ENCODE measurements at places on chromosomes 4 and X.

GRCh38 chr4:74374561-74375327 lies 9.8 kb downstream of the EREG start:
- peak; percentile 81 for DNase-seq

DNA sequence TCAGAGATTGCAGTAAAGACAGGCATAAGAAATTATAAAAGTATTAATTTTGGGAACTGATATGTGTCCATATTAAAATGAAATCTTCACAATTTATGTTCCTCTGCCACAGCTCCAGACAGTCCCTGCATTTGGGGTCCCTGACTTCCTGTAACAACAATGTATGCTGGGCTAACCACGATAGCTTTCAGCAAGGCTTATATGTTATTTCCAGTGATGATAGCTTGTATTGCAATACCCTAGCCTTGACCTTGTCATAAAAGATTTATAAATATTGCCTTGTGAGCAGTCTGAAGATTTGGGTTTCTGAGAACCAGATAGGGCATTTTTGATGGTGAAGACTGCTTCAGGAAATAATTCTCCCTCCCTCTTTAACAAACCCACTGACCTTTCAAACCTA lies 129.5 kb downstream of the PCDH10 start:
- no peak for DNase-seq

DNA sequence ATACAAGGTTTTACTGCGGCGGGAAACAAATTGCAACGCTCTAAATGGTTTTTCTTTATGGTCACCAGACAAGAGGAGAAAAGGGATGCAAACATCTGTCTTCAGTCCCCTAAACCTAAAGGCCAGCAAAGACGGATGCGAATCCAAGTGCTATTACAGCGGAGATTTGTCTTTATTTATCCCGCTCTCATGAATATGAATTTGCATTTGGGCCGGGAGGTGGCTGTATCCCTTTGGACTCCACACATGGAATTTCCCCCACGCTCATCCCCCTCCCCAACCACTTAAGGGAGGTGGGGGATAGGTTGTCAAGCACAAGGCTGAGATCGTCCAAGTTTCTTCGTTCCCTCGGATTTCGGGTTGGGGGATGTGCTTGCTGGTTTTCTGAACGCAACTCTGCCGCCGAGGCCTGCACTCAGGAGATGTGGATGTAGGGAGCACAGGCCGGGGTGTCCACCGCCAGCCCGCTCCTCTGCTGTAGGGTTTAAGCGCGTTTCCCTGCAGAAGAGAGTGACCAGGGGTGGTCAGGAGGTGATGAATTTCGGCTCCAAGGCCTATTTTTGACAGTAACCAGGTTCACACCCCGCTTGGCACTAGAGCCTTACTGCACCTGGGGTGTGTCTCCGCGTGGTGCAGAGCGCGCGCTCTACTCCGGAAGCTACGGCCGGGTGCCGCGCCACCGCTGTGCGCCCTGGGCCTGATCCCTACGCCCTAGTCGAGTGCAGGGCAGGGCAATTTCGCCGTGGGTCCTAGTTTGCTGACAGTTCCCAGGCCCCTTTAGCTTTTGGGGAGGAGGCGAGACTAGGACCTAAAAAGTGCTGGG lies 2.3 kb upstream of the PHOX2B start:
- no peak for DNase-seq

- no peak for DNase-seq
Measured at GRCh38 chr4:8273450-8273849, 3.9 kb downstream of the HTRA3 start.

DNA sequence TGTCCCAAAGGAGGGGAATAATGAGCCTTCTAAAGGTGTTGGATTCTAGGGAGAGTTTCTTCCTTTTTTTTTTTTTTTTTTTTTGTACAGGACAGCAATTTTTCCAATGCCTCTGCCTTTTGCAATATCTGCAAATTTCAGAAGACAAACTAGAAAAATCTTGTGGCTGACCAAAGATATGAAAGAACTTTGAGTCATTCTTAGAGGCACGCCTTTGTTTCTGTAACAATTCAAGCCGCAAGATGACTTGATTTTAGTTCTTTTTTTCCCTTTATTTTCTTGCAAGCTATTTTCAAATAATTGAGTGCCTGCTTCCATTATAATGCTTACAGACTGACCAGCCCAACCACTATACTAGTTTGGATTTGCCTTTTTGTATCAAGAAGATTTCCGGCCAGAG lies 47.6 kb upstream of the UXT start:
- no peak for DNase-seq

DNA sequence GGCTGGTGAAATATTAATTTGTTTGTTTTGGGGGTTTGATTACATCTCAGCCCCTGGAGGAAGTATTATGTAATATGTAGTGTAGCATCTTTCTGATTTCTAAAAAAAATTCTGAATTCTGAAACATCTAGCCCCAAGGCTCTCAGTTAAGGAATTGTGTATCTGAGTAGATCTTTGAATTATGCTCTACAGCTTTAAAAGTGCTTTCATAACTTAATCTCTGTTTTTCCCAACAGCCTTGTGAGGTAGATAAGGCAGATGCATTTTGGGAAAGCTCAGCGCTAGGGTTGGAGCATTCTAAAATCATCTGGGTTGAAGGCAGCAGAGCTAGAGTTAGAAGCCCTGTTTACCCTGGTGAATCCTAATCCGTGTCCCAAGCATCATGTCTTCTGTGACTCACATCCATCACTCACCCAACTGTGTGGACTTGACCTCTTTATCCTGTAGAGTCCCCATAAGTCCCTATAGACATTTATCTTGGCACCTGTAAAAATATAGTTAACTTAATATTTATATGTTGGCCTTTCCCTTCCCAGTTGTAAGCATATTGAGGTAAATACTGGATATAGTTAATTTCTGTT lies 49.8 kb downstream of the FNIP2 start:
- no peak for DNase-seq

DNA sequence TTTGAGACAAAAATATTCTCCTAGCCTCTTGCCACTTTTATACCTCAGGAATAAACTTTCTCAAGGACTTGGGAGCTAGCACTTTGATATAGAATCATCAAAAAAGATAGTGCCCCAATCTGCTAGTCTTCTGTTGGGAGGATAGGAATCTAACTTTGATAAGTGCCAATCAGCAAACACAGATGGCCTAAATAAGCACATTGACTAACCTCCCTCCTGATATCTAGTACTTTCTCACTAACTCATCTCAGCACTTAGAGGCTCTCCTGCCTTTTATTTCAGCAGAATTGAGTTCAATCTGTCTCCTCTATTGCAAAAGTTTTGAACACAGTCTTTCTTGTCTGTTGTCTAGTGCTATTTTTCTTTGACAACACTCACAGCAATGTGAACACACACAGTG lies 798.4 kb upstream of the FTHL17 start:
- no peak for DNase-seq

GRCh38 chr4:181162676-181163075 lies 1080.5 kb upstream of the TENM3 start:
- DNase-seq, result no peak

GRCh38 chr4:67719953-67720617 lies 19.1 kb upstream of the UBA6 start:
- DNase-seq, result no peak

GRCh38 chrX:26192204-26192603 lies at the start of gene MAGEB6:
Gene MAGEB6 (plus strand): TSS chrX:26192440. CDS start chrX:26193847, 1,407 bp downstream.
- DNase-seq, result no peak

DNA sequence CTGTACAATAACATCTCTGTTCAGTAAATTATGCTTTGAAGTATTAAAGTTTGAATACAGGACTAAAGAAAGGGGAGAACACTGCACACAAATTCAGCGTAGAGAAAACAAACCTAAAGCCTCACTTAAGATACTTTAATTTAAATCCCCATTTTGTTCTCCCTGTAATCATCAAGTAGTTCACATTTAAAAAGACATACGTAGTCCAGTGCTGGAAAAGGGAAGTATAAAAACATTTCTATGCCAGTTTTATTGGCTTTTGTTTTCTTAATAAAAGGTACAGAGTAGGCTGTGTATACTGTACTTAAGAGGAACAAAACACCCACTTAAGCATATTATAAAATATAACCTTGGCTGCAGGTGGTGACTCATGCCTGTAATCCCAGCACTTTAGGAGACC lies 101.6 kb downstream of the FGF16 start:
- no peak for DNase-seq

- DNase-seq, result no peak
Measured at GRCh38 chr4:160877087-160877790, 1286.6 kb downstream of the FSTL5 start.

- DNase-seq, result no peak
Measured at GRCh38 chr4:182819751-182820150, 97.4 kb downstream of the DCTD start.

DNA sequence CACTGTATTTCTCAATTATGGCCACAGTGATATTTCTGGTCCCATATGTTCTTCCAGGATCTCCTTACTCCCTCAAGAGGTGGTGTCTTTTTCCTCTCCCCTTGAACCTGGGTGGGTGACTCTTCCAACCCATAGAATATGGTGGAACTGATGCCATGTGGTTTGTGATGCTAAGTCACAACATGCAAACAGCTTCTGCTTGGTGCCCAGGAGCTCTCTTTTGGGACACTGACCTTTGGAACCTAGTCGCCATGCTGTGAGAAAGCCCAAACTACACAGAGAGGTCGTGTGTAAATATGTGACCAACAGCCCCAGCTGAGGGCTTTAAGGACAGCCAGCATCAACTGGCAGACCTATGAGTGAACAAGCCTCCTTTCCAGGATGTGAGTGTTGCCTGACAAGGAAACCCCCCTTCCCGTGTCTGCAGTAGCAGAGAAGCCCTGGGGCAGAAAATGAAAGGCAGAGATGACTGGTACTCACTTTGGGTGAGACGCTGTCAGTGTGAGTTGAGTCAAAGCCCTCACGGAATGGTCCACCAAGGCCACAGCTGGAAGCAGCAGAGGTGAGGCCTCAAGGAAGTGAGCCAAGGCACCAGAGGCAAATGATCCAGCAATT lies 223.4 kb downstream of the BCOR start:
- DNase-seq, result no peak

- DNase-seq, result no peak
Measured at GRCh38 chrX:113594123-113594841, 753.7 kb upstream of the AMOT start.

- DNase-seq, result no peak
Measured at GRCh38 chrX:37986893-37987292, 19.5 kb upstream of the SYTL5 start.

GRCh38 chrX:133538148-133538547 lies 122.9 kb upstream of the GPC4 start:
- DNase-seq, result no peak

GRCh38 chr4:98653890-98654867 lies 4.2 kb downstream of the TSPAN5 start:
- no peak for DNase-seq

- DNase-seq, result no peak
Measured at GRCh38 chr4:102451266-102451665, 49.9 kb upstream of the NFKB1 start.

GRCh38 chr4:146029147-146029546 lies 90.5 kb upstream of the ZNF827 start:
- no peak for DNase-seq

DNA sequence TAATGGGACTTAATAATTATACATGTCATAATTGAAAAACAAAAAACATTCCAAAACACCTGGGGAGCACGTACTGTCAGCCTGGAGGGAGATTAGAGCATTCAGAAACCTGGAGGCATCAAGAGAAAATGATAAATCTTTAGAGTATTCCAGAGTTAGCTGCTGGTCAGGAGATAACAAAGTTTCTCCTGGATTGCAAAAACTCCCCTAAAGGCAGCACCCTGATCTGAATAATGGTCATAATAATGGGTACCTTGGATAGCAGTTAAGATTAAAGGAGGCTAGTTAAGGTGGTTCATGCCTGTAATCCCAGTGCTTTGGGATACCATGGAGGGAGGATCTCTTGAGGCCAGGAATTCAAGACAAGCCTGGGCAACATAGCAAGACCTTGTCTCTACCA lies 15.9 kb upstream of the RAB40A start:
- DNase-seq, result no peak

DNA sequence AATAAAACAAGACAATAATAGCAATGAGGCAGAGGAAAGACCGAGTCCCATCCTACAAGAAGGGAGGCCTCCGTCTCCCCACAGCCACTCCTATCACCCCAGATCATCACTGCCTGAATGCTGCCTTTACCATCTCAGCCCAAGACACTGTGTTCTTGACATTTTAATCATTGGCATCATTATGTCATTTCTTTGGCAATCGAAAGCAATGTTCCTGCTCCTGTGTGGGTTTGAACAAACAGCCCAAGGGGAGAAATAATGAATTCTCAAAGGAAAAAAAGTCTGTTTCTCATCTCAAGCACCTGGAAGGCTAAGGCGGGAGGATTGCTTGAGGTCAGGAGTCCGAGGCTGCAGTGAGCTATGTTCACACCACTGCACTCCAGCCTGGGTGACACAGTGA lies 73.0 kb upstream of the ACSL1 start:
- DNase-seq, result no peak

- DNase-seq, result no peak
Measured at GRCh38 chrX:68646421-68646820, 1.0 kb upstream of the STARD8 start.

DNA sequence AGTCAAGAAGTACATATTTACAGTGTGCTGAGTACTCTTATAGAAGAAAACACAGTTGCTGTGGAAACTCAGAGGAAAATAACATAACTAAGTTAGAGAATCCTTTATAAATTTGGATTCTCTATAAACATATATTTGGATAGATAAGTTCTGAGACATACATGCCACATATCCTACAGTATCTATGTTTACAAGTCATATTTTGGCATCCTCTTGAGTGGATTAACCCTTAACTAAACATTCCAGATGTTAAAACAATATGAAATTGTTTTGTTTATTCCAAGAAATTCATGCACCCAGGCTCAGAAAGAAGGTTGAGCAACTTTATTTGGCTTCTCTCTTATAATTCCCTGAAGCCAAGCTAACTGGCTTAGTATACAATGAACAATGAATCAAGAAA lies 267.2 kb downstream of the TEX13A start:
- DNase-seq, result no peak
